ENCODE measurements at places on chromosomes 4 and X.

DNA sequence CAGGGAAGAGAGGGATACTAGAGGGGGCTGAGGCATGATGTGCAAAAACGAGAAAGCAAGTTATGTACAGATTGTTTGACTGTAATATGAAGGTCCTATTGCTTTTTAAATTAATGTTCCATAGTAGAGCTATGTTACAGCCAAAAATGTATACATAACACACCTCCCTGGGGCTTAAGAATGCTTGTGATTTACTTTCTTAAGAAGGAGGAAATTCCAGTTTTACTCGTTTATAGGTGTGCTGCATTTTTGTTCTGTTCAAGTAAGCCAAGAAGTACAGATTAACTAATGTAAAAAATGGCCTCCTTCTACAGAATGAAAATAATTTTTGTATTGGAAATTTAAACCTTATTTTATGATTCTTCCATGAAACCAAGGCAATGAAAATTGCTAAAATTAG is 614.4 kb upstream of the NR3C2 start:
- DNase-seq, result no peak

DNA sequence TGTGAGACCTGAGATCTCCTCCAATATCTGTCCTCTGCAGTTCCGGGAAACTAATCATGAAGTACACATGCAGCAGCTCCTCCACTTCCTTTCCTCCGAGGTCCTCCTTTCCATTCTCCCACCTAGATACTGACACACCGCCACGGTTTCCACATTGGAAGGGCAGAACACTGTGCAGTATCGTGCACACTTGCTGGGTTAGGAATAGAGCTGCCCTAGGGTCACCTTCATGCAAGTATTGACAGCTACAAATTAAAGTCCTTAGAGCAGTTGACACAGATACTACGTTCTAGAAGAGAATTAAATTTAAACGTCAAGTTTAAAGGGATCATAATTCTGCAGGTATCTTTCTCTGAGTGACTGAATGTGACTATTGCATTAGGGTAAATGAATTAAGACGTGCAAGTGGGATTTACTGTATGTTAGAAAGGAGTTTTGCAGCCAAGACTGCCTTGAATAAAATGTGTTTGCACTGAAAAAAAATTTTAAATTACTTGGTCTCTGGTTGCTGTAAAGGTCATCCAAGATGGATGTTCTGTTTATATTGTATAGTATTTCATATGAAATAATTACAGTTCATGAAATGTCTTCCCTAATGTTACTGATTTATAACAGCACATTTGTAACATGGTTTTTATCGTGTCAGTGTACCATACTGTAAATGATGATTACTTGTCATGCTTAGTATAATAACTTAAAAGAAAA is 117.7 kb downstream of the STOX2 start:
- no peak for DNase-seq

DNA sequence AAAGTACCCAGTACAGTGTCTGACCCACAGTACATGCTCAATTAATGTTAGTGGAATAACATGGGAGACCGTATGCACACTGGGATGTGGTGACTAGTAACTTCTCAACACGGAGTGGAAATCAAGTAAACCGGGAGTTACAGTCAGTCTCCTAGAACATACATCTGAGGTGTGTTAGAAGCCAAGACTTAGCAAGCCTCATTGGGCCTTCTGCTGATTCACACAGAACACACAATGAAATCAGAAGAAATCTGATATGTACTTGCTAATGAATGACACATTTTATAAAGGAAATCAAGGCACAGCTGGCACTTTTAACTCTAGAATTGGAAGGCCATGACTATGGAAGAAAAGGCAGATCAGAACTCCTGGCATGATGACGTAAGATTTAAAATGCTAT is 13.0 kb downstream of the TRAPPC2 start:
- DNase-seq, result no peak

GRCh38 chr4:16126714-16127113 is 42.9 kb upstream of the PROM1 start:
- no peak for DNase-seq

DNA sequence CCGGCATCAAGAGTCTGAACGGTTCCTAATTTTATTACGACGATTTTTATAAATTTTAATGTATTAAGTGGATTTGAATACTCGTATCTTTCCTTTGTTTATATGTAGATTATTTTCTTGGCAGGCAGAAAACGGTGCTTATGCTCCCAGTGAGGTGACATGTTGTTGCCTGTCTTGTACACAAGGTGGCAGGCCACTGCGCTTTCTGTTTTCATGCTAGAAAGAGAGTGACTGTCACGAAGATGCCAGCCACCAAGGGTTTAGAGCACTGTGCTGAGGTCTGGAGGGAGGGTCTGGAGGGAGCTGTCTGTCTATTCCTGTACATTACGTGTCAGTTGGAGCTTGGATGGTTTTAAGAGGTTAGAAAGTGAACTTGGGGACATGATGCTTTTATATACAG is 87.7 kb downstream of the SHROOM2 start:
- DNase-seq, result no peak

DNA sequence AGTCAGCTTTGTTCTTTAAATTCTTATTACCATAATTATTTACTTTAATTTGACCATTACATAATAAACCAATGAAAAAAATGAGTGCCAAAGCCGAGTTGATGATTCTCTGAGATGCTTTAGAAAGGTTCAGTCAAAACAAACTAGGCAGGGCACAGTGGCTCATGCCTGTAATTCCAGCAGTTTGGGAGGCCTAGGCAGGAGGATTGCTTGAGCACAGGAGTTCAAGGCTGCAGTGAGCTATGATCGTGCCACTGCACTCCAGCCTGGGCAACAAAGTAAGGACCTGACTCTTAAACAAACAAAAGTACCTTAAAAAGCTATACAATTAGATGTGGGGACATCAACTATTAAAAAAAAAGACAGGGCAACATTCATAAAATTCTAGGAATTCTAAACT is 75.0 kb downstream of the AFAP1 start:
- DNase-seq, result no peak

DNA sequence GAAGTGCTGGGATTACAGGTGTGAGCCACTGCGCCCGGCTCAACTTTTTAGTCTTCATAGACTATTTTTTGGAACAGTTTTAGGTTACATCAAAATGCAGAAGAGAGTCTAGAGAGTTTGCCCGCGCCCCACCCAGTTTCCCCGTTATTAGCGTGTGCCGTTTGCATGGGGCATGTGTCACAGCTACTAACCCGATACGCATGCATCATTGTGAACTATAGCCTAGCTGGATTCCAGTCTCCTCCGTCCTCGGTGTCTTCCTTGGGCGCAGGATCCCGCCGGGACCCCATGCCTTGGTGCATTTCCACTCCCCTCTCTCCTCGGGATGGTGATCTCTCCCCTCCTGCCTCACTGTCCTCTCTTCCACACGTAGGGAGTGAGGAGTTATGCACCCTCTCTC is 85.5 kb upstream of the ADRA2C start:
- DNase-seq, result no peak

GRCh38 chrX:154791467-154791866 is 13.8 kb downstream of the MPP1 start:
- no peak for DNase-seq

GRCh38 chr4:74218201-74218600 is 60.3 kb downstream of the MTHFD2L start:
- DNase-seq, result no peak

- no peak for DNase-seq
These were observed 34.5 kb downstream of the TSPAN7 start for GRCh38 chrX:38595801-38596200.

- no peak for DNase-seq
These were observed 1198.9 kb upstream of the PCDH7 start for GRCh38 chr4:29521281-29521680.

GRCh38 chr4:74181219-74181618 is 23.3 kb downstream of the MTHFD2L start:
- no peak for DNase-seq

DNA sequence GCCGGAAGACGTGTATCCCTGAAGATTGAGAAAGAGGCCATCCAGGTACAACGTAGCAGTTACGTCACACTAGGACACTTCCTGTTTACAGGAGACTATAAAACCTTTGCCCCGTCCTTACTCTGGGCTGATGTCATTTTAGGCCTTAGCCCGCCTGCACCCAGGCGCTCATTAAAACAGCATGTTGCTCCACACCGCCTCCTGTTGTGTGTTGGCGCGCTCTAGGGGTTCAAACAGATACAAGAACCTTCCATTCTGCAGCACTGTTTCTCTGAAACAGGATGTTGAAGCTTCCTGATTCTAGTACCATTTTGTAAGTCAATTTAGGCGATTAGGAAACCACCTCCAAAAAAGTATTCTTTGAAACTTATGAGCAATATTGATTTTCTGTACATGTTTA is 722.1 kb downstream of the PCDH7 start:
- DNase-seq, result no peak

DNA sequence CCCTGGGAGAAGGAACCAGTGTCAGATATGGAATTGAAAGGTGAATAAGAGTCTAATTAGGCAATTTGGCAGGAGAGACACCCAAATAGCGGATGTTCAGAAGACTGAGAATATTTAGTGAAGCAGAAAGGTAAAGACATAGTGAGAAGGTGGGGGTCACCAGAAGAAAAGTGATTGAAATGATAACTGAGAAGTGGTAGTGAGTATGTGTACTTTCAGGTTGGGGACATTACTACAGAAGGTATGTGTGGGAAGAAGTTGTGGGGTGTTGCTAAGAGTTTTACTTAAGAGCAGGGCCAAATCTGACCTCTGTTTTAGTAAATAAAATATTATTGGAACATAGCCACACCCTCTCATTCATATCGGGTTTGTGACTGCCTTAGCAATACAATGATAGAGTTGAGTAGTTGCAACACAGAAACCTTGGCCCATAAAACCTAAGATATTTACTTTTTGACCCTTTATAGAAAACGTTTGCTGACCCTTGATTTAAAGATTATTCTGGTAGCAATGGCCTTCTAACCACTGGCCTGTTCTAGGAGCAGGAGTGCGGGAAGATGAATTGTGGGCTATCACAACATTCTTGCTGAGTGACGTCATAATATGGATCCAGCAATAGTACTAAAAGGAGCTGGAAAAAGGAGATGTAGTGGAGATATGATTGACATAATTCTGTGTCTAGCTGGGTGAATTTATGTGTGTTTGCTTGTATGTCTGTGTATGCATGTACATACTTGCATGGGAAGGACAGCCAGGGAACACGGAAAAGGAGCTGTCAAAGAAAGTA is 115.3 kb downstream of the HS3ST1 start:
- no peak for DNase-seq

GRCh38 chr4:156974264-156974663 is 2.7 kb upstream of the PDGFC start:
- DNase-seq, result no peak

- no peak for DNase-seq
These were observed 168.7 kb upstream of the HAND2 start for GRCh38 chr4:173698557-173699262.

GRCh38 chr4:54099287-54099747 is 646 bp upstream of the GSX2 start:
- DNase-seq, result no peak

DNA sequence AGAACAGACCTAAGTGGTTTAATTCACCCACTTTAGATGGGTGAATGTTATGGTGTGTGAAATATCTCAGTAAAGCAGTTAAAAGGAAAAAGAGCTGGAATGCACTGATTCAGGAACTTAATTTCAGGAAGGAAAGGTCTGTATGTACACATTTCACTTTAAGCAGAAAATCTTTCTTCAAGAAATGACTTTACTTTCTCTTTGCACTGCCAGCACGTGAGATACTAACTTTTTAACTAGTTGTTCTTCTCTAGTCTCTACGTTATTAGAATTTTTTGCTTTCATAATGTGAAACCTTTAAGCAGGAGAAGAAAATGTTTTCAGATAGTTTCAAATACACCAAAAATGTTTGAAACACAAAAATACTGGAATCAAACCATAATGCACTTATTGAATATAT is 18.8 kb downstream of the C4orf46 start:
- DNase-seq, result no peak

GRCh38 chrX:124737771-124738170 is 391.4 kb downstream of the SH2D1A start:
- no peak for DNase-seq

GRCh38 chrX:69226459-69227158 is 61.4 kb upstream of the PJA1 start:
- no peak for DNase-seq

- no peak for DNase-seq
These were observed 55.5 kb downstream of the WFS1 start for GRCh38 chr4:6324999-6325787.

DNA sequence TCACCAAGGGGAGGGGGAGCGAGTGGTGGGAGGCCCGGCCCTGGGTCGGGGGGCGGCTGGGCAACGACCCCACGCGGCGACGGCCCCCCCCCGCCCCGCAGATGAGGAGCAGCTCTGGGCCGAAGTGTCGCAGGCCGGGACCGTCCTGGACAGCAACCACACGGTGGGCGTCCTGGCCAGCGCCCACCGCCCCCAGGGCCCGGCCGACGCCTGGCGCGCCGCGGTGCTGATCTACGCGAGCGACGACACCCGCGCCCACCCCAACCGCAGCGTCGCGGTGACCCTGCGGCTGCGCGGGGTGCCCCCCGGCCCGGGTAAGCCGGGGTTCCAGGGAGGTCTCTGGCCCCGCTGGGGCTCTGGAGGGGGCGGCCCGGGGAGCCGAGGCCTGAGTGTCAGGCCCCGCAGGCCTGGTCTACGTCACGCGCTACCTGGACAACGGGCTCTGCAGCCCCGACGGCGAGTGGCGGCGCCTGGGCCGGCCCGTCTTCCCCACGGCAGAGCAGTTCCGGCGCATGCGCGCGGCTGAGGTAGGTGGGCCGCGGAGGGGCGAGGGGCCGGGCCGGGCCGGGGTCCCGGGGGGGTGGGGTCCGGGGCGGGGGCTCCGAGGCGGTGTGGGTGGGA is 8.7 kb upstream of the FGFRL1 start:
- DNase-seq, result no peak

DNA sequence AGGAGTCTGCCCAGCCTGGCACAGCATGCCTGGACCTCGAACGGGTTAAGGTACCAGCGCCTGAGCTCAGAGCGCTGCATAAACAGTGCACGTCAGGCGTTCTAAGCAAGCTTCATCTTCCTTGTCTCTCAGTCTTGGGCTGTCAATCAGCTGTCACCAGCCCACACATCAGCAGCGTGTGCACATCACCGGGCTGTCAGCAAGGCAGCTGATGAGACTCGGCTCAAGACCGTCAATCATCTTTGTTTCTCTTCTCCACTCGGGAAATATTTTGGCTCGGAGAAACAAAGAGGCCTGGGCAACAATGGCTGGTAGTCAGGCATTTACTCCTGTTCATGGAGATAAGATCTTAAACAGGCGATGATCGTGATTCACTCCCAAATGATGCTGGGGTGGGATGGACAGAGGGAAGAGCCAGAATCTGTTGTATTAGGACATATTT is 141.3 kb downstream of the LDB2 start:
- DNase-seq, result no peak

- DNase-seq, result no peak
These were observed 86.7 kb downstream of the PTTG2 start for GRCh38 chr4:38046727-38047489.

- DNase-seq, result no peak
These were observed 22.8 kb upstream of the SH3RF1 start for GRCh38 chr4:169293343-169294176.

- no peak for DNase-seq
These were observed 263.8 kb downstream of the NKX6-1 start for GRCh38 chr4:84235126-84235944.

- no peak for DNase-seq
These were observed 57.3 kb upstream of the STIM2 start for GRCh38 chr4:26803211-26803861.

Measured in NCI-H510A (cell line).